ENCODE measurements at places on chromosomes 6 and 20.

DNA sequence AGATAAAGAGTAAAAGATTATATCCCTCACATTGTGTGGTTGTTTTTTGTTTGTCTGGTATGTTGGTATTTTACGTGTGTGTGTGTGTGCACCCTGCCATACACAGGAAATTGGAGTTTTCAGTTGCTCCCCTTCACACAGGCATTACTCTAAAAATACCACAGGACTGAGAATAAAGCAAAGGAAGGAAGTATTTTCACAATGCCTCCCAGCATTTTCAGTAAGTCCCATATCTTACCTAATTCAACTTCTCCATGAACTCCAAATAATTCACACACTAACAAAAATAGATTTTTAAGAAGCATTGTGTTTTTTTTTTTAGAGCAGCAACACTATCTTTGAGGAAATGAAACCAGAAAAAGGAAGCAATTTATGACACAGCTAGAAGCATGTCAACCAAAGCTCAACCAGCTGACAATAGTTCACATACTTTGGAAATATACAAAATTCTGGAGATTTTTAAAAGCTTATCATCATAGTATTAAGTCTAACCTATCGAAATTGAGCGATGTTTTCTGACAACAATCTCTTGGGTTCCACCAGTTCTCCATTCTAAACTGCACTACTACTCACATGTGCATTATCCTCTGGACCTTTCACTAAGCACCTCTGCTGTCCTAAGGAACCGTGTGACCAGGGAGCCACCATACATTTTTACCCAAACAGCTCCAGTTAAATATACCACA lies 2.1 kb downstream of the UBE2J1 start:
- peak; percentile 77 for DNase-seq

- DNase-seq, result no peak
These were observed 25.9 kb upstream of the GTSF1L start for GRCh38 chr20:43752561-43753301.

DNA sequence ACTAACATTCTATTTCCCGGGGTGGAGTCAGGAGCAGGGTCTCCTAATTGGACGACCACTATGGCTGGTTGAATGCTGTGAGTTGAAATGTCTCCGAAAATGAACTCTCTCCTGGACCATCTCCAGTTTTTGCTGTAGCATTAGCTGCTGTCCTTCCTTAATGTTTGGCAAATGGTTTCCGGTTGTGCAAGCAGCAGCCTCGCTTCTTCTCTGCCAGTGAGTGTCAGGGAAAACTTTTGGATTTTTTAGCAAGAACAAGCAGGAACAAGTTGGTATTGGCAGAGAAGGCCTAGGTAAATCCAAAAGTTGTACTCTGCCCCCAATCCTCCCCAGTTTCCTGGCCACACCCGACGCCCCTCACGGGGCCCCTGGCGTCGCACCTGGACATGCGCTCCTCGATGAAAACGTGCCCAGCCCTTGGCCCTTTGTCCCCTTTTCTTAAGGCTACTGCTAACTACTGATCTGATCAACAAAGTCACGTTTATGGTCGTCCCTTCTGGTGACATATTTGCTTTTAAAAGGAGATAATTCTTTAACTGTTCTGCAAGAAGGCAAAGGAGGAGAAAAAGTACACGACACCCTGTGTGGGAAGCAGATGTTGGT lies 103.2 kb downstream of the ARMC2 start:
- no peak for DNase-seq

- DNase-seq, result no peak
These were observed 57.5 kb downstream of the NCOA3 start for GRCh38 chr20:47559141-47559540.

- peak; percentile 78 for DNase-seq
These were observed 22.1 kb upstream of the RALGAPA2 start for GRCh38 chr20:20734475-20734948.

- DNase-seq, result no peak
These were observed 276.3 kb downstream of the BCKDHB start for GRCh38 chr6:80382811-80383210.

- no peak for DNase-seq
These were observed 3.3 kb downstream of the EFHC1 start for GRCh38 chr6:52423448-52423847.

DNA sequence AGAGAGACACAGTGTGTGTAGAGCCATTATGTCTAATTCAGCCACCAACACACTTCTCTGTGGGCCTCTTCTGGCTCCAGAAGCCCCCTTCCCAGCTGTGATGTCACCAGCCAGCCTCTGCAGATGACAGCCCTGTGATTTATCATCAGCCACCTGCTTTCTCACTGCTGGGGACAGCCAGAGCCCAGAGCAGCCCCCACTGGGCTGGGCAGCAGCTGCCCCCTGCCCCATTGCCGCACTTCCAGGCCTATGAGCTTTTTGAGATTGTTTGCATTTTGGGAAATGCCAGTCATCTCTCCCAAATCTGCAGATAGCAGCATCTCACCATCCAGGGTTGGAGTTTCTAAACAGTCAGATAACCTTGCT lies 21.9 kb upstream of the STX16 start:
- no peak for DNase-seq

- no peak for DNase-seq
These were observed 127.2 kb downstream of the ARID1B start for GRCh38 chr6:156904176-156904967.

DNA sequence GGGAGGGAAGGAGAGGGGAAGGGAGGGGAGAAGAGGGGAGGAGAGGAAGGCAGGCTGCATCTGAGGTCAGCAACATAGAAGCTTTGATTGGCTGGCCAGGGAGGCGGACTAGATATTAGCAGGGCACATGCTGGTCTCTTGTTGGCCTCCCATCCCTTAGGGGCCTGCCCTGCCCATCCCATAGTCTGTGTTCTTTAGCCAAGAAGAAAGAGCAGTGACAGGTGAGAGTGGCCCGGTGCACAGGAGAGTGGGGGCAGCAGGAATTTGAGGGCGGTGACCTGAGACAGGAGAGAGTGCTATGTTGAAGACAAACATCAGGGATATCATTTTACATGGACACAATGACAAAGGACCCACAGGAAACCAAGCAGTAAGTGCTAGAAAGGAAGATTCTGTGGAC lies 413.5 kb downstream of the SYNE1 start:
- no peak for DNase-seq

- DNase-seq, result no peak
These were observed 45.5 kb upstream of the CD83 start for GRCh38 chr6:14072084-14072483.

DNA sequence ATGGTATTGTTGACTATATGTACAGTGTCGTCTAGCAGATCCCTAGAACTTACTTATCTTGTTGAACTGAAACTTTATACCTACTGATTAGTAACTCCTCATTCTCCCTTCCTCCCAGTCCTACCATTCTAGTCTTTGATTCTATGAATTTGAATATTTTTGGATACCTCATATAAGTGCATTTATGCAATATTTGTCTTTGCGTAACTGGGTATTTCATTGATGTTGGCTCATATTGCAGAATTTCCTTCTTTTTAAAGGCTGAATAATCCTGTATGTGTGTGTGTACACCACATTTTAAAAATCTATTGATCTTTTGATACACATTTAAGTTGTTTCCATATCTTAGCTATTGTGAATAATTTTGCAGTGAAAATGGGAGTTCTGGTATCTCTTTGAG lies 119.9 kb downstream of the SOX4 start:
- no peak for DNase-seq

- DNase-seq, result no peak
These were observed 447 bp downstream of the MCM3 start for GRCh38 chr6:52284131-52284459.

DNA sequence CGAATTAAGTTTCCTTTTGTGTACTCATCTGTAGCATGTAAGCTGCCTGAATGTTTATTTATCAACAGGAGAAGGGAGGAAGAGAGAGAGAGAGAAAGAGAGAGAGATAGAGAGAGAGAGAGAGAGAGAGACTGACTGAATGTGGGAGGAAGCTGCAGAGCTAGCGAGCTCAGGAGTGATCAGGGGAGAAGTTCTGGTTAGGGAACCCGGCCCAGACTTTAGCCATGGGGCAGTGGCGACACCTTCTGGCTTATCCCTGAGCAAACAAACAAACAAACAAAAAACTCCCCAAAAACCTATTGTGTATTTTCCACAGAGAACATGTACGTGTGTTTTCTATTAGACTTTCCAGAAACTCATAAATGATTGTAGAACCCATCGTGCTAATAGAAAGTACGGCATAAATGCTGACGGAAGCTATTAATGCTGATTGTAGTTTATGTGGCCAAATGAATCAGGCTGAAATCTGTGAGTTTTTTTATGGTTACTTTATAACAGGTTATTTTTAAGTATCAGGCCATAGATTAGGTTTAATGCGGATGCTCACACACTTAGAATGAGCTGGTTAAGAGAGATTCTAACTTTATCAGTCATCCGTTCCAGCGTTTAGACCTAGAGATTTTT lies 92.8 kb downstream of the CLIC5 start:
- DNase-seq, result no peak

DNA sequence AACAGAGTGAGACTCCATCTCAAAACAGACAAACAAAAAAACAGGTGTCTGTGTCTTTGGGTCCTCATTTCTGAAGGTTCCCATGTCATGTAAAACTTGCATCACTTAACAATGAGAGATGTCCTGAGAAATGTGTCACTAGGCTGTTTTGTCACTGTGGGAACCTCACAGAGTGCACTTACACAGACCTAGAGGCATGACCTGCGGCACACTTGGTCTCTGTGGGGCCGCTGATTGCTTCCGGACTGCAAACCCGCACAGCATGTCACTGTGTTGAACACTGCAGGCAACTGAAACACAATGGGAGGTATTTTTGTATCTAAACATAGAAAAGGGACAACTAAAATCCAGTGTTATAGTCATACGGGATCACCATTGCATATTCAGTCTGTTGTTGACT lies 42.3 kb upstream of the TMEM181 start:
- no peak for DNase-seq

- no peak for DNase-seq
These were observed 89.7 kb downstream of the KCNB1 start for GRCh38 chr20:49392745-49393144.

Measured in pulmonary artery endothelial cell (primary cell).